ENCODE measurements at places on chromosomes 5 and 9.

- no peak for DNase-seq
Observed at GRCh38 chr9:126838055-126838811, 22.2 kb upstream of the ZBTB34 start.

- no peak for DNase-seq
Observed at GRCh38 chr5:6755519-6755918, 42.3 kb downstream of the TENT4A start.

DNA sequence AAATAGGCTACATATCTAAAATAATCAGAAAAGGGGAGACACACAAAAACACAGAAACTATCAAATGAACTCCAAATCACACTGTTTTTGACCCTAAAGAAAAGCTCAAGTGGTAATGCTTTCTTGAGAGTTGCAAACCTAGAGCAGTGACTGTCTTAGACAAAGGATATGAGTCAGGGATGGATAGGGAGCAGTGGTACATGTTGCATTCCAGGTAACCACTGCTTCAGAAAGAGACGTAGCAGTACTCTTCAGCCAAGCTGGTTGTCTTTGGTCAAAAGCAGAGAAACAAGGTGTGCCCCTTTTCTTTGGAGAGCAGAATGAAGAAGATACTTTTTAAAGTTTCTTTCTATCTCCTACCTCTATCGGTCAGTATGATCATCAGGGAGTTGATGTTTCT, 1003.6 kb downstream of the CDH9 start:
- DNase-seq: no peak

GRCh38 chr5:30390095-30390494, 803.4 kb upstream of the CDH6 start:
- DNase-seq: no peak

GRCh38 chr9:114470581-114470980, 34.7 kb downstream of the WHRN start:
- no peak for DNase-seq

DNA sequence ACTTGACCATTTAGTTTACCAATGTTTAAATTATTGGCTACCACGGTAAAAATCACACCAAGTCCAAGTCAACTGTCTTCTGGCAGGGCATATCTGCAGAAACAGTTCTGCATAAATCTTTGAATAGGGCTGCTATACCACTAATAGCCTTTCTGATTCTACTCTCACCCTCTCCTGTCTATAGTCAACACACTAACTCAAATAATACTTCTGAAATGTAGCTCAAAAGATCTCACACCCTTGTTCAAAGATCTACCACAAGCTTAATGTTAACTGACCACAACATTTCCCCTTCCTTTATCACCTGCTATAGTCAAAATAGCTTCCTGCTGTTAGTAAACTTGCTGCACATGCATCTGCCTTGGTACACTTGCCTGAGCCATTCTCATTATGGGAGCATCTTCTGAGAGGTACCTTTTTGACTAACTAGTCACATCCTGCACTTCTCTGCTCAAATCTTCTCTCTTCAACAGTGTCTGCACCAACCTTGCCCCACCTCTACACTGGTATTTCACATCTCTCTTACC, 319.4 kb downstream of the CDH10 start:
- no peak for DNase-seq

- DNase-seq: no peak
Observed at GRCh38 chr5:74316064-74316603, 324.4 kb downstream of the ENC1 start.

DNA sequence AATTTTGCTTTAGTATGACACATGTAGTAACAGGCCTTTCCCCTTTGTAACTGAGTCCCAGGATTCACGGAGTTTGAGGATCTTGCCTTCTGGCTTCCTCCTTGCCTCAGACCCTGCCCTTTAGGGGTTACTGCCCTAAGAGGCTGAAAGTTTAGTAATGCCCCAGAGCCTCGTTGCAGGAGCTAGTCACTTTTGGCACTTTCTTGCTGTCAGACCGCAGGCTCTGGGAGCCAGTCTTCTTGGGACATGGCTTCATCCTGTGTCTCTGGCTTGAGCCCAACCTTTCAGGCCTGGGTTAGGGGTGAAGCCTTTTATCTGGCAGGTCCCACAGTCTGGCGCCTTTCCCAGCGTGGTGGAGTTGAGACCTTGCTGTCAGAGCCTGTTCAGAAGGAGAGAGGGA, 185.6 kb upstream of the DMRT1 start:
- no peak for DNase-seq

DNA sequence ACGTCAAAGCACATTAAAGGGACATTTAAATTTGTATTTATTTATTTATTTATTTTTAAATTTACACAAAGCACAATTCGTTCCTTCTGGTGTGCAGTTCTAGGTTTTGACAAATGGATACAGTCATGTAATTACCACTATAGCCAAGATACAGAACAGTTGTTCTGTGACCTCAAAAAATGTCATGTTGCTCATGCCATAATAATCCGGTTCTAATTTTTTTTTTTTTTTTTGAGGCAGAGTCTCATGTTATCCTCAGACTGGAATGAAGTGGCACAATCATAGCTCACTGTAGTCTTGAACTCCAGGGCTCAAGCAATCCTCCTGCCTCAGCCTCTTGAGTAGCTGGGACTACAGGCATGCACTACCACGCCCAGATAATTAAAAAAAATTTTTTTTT, 7.8 kb downstream of the IGFBPL1 start:
- no peak for DNase-seq

GRCh38 chr5:17259630-17260257, 42.3 kb downstream of the BASP1 start:
- DNase-seq: no peak

- no peak for DNase-seq
Observed at GRCh38 chr9:89967527-89967926, 362.7 kb downstream of the GADD45G start.

- no peak for DNase-seq
Observed at GRCh38 chr5:4924577-4924976, 215.6 kb upstream of the ADAMTS16 start.

GRCh38 chr9:37501957-37502596, 16.3 kb downstream of the POLR1E start:
- no peak for DNase-seq

GRCh38 chr5:23820765-23821471, 313.5 kb downstream of the PRDM9 start:
- DNase-seq: no peak

- DNase-seq: no peak
Observed at GRCh38 chr5:15889001-15889400, 290.6 kb downstream of the MARCHF11 start.

- no peak for DNase-seq
Observed at GRCh38 chr5:133347039-133347438, 265.3 kb downstream of the FSTL4 start.

DNA sequence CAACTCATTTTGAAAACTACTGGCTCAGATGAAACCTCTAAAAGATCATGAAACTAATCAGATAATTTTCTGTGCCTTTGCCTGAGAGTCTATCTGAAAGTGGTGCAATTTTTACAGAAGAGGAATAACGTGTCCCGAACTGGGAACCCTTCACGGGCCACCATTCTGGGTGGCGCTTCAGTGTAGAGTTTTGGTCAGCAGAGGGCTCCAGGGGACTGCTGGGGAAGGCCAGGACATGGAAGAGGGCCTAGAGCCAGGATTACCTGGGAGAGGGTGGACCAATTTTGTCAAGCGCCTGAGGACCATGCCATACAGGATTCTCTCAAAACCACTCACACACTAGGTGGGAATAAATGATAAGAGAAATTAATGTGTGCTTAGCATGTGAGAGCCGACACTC, 49.7 kb upstream of the PLEKHG4B start:
- DNase-seq: no peak

DNA sequence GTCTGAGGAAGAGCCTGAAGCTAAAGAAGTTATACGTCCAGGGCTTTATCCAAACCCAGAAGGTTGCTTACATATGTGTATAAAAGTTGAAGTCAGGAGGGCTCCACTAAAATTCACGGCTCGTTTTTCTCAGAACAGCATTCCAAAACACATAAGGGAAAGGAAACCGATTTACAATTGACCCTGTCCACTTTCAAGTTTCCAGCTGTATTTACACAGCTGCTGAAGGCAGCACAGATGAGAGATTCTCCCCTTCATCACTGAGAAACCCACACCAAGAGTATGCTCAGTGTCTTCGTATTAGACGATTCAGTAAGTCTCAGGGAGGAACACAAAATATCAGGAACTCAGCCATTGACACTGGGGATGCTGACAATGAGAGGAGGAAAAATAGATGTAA, 5.9 kb upstream of the NREP start:
- DNase-seq: no peak

DNA sequence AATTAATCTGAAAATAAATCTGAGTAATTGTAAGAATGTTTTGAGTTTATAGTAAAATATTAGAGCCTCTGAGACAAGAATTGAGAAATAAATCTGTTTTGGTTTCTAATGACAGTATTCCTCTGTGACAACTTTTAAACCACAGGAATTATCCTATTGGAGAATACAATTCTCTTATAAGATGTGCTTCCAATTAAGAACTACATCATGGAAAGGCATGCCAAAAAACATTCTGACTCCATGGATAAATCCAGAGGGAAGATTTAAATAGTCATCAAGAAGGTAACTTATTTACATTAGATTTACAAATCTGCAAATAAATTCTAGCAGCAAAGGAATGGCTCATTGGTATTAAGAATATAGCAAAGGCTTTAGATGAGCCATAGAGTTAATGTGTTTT, 178.3 kb upstream of the ACOT12 start:
- DNase-seq: no peak

DNA sequence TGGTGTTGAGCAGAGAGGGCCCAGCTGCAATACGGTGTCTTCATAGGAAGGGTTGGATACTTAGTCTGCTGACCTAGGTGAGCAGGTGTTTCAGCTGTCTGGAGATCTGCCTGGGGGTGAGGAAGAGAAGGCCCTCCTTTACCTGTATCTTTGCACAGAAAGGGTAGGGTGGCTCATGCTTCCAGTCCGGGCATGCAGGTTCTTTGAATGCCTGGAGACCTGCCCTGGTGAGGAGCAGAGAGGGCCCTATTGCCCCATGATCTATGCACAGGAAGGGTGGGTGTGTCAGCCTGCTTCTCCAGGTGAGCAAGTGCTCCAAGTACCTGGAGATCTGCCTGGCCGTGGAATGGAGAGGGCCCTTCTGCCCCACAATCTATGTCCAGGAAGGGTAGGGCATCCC, 63.0 kb downstream of the FER start:
- DNase-seq: no peak

- no peak for DNase-seq
Observed at GRCh38 chr9:7298123-7298522, 501.5 kb downstream of the DMAC1 start.

GRCh38 chr5:17732351-17732923, 98.2 kb downstream of the TAF11L14 start:
- DNase-seq: no peak

DNA sequence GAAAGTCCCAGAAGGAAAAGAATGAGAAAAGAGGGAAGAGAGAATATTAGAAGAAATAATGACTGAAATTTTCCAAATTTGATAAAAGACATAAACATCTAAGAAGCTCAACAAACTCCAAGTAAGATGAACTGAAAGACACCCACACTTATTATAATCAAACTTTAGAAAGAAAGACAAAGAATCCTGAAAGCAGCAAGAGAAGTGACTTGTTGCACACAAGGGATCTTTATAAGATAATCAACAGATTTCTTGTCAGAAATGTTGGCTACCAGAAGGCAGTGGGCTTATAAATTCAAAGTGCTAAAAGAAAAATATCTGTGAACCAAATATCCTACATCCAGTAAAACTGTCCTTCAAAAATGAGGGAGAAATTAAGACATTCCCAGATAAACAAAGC, 49.0 kb upstream of the FNIP1 start:
- DNase-seq: no peak

GRCh38 chr9:120985819-120986222, 59.2 kb upstream of the TRAF1 start:
- no peak for DNase-seq

DNA sequence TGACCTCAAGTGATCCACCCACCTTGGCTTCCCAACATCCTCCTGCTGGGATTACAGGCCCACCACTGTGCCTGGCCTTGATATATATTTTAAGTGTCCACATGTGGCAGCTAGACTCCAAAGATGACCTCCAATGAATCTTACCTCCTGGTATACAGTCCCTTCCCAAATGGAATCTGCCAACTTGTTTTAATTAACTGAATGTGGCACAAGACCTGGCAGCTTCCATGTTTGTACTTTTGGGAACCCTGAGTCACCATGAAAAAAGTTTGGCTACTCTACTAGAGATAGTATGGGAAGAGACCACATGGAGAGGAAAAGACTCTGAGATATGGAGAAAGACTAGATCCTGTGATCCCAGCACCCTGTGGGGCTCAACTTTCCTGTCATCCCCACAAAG, 42.5 kb downstream of the CCL28 start:
- DNase-seq: no peak

- DNase-seq: no peak
Observed at GRCh38 chr5:139640421-139641115, 7.6 kb upstream of the CXXC5 start.

DNA sequence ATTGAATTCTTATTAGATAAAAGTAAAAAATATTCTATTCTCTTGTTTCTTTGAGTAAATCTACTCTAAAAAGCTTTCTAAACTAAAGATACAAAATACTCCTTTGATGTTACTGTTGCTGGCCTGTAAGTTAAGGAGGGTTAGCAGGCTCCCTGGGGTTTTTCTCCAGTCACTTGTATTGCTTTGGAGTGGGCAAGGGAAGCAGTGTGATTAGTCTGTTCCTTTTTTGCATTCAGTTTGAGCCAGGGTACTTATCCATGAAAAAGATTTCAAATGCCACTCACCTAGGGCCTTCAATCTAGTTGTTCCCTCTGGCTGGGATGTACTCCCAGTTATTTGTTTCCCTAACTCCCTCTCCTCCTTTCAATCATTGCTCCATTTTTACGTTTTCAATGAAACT, 256.2 kb upstream of the SMC2 start:
- no peak for DNase-seq

DNA sequence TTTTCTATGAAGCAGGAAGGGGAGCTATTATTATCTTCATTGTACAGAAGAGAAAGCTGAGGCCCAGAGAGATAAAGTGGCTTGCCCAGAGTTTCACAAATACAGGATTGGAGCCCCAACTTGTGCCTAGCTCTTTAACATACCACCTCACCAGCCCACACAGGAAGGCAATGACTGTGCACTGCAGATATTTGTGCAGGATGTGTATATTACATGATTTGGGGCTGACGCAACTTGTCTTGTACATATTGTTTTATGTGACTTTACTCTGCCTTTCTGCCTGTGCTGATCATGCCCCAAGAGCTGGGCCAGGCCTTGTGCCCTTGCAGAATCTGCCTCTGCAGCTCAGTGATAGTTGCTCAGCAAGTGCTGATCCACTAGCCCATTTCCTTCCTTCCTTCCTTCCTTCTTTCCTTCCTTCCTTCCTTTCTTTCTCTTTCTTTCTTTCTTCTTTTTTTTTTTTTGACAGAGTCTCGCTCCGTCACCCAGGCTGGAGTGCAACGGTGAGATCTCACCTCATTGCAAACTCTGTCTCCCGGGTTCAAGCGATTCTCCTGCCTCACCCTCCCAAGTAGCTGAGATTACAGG, 106.6 kb upstream of the TBCA start:
- no peak for DNase-seq
